ENCODE measurements at places on chromosomes 7 and 10.

DNA sequence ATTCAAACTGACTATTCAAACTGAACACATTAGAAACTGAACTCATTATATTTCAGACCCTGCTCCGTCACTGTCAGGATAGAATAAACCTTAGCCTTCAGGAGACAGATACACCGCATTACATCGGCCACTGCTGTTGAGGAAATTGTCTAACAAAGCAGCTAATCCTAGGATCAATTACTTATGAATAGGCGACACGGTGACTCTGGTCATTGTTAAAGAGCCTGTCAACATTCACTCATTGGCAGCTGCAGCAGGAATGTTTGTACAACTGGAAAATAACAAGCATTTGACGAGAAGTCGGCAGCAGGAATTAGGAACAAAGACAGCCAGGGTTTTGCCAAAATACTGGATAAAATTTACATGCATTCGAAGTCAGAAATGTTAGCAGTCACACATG, 112.0 kb upstream of the MKX start:
- no peak for DNase-seq

DNA sequence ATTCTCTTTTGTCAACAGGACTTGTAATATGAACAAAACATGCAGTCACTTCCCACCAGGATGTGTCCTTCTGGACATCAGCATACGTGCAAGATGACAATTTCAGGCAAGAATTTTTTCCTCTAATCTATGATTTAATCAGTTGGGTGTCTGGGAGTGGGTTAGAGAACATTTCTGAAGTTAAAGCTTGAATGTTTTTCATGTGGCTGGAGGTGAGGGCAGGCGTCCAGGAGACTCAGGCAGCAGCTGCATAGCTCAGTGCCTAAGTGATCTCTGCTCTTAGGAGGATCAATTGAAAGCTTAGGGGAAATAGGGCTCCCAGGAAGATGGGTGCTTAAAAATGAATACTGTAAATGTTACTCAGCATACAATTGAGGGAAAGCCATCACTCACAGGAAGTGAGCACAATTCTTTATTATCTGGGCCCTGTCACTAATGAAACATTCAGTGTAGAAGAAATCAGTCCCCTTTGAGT, 457.6 kb upstream of the KLF6 start:
- no peak for DNase-seq

DNA sequence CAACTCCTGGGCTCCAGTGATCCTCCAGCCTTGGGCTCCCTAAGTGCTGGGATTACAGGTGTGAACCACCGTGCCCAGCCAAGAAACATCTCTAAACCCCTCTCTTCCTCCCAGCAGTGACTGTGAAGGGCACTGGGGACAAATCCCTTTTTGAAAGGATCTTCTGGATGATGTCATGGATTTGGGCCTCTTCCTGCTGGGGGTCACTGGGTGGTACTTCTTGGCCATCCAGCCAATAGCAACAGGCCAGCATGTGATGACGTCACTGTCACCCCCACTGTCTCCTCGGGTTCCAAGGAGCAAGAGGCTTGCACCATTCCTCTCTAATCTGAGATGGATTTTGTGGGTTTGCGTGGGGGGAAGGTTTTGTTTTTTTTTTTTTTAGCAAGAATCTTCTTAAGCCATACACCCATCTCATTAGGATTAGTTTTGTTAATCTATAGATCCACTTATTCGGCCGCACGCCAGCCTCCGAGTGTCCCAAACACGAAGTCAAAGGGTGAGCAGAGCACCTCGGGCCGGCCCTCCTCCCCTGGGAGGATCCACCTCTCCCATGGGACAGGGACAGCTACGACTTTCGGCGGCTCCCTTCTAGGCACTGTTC, 29.4 kb upstream of the TNRC18 start:
- DNase-seq = no peak

- DNase-seq = no peak
These were observed 144.5 kb downstream of the FRMD4A start for GRCh38 chr10:14186245-14186644.

GRCh38 chr7:16264036-16264819, 157.1 kb downstream of the CRPPA start:
- no peak for DNase-seq

- DNase-seq = no peak
These were observed 214.1 kb downstream of the TFEC start for GRCh38 chr7:115816318-115816974.

DNA sequence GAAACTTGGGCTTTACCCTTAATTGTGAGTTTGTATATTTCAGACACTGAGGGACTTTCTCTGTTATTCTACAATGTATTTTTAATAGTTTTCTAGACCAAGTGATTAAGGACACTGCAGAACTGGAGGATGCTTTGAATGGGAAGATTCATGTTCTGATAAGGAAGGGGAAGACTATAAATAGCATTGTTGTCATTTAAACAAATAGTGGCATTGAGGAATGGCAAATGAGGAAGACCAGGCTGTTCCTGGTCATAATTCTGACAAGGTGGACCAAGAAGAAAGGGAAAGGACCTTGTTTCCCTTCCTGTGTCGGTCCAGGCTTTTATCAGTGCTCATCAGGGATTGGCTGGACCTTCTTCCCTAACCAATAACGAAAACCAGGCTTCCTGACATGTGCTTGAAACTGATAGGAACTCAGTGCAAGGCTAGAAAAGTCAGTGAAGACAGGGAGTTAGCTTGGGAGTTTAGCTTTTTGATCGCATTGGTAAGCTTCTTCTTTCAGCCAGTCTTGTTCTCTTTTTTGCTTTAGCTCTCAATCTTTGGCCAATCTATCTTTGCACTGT, 116.2 kb downstream of the ITGA8 start:
- no peak for DNase-seq

DNA sequence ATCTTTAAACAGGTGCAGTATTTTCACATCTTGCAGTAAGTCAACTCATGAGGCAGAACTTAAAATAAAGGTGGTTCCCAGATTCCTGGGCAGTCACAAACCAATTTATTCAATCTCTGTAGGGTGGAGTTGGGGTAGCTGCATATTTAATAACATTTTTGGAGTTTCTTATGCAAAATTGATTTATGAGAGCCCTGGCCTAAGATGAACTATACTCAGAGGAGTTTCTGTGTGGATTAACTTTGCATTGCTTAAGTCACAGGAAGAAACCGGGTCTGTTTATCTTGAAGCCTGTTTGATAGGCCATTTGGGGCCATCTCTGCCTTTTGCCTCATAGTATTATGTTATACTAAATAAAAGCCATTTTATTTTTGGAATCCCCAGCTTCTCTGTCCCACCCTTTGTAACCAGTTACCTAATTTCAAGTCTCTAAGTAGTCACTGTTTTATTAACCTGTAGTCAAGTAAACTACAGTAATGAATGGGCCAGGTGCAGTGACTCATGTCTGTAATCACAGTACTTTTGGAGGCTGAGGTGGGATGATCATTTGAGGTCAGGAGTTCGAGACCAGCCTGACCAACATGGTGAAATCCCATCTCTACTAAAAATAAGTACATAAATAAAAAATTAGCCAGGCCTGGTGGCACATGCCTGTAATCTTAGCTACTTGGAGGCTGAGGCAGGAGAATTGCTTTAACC, 104.4 kb upstream of the FAM3C start:
- DNase-seq = no peak

DNA sequence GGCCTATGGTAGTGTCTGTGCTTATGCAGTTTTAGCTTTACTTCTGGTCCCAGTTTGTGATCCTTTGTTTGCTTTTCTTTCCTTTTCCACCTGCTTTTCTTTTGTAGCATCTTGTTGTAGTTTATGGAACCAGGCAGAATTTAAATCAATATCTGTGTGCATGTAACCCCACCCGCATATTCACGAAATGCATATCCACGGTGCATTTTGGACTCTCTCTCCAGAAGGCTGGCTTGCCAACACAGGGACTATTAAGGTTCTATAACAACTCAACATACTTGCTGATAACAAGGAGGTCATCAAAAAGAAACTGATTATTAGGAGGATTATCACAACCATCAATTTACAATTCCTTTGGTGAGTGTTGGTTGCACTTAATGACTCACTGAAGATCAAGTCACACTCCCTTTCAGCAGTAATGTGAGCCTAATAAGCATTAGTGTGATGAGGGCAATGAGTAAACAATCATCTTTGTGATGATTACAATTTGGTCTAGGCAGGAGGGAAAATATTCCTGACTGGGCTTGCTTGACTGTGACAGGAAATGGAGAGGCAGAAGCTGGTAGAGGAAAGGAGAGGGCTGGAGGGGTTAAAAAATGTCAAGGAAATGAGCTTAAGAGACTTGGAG, 378.6 kb downstream of the REEP3 start:
- DNase-seq = no peak

DNA sequence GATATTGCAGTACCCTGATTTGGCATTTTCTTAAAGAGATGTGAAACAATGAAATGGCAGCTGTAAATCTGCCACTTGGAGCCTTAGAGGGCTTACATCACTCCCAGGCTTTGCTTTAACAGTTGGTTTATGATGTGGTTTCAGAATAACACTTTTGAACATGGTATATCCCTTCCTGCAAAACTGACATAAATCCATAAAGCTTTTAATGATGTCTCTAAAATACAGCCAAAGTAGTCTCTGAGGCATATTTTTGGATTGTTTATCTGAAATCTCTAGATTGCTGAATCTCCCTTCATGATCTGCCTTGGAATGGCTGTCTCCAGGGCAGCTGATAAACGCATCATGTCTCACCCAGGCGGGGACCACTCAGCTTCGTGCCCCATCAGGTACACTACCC, 377.8 kb upstream of the C7orf33 start:
- no peak for DNase-seq

GRCh38 chr10:69480068-69480412, 28.8 kb downstream of the TSPAN15 start:
- DNase-seq = no peak

GRCh38 chr10:33391611-33392465, 57.4 kb upstream of the NRP1 start:
- DNase-seq = no peak

GRCh38 chr10:71752391-71753090, 20.8 kb downstream of the VSIR start:
- DNase-seq = peak; percentile 43

DNA sequence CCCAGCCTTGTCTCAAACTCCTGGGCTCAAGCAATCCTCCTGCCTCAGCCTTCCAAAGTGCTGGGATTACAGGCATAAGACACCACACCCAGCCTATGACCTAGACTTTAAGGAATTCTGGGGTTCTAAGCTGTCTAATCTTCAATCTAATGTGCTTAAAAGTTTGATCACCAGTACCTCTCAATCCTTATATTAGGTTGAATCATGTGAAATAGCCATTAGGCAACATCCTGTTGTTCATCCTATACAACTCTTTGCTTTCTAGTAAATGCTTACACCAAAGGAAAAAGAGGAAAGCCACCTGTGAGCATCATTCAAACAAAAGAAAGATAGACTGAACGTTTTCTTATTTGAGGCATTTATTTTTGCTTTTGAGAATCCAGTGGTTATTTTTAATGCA, 56.0 kb downstream of the ATOH7 start:
- no peak for DNase-seq

GRCh38 chr7:99644431-99644830, 27.7 kb downstream of the ZSCAN25 start:
- no peak for DNase-seq

- DNase-seq = no peak
These were observed 82.3 kb downstream of the PRKAG2 start for GRCh38 chr7:151794508-151795167.

DNA sequence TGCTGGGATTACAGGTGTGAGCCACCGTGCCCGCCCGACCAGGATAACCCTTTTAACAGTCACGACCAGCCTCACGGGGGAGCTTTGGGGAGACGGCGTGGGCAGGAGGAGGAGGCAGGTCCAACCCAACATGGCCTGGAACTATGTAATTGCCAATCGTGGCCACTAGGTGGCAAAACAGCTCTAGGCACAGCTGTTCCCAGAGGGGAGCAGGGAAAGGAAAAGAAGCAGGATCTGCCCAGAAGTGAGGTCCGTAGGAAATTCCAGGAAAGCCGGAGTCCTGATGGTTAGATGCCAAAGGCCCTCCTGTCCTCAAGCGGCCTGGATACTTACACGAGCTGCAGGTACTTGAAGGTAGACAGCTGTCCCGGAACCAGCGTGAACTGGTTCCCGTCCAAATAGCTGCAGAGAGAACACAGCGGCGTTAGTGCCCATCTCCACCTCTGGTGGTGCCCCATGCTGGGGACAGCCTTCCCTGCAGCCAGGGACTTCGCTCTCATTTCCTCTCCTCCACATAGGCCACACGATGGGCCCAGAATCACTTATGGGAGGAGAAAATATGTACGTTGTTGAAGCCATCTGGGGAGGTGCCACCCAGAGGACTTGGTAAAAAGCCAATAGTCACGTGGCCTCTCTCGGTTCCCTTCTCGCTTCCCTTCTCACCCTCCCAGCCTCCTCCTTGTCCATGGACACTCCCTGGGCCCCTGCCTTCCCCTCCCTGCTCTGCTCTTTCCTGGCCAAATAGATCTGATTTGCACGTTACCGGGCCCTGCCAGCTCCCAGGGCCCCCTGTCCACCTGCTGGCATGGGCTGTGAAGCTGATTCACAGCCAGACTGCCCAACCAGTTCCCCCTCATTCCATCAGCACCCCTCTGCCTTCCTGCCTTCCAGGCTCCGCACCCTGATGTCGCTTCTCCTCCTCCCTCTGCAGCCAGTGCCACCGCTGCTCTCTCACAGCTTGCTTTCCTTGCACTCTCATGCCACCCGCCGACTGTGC, 148.1 kb downstream of the SLIT1 start:
- DNase-seq = peak; percentile 53

- DNase-seq = no peak
These were observed 35.1 kb downstream of the GCC1 start for GRCh38 chr7:127550247-127550646.

GRCh38 chr10:127278001-127278400, 81.6 kb upstream of the INSYN2A start:
- DNase-seq = no peak

- DNase-seq = no peak
These were observed 50.6 kb downstream of the PRPF18 start for GRCh38 chr10:13637303-13637856.

DNA sequence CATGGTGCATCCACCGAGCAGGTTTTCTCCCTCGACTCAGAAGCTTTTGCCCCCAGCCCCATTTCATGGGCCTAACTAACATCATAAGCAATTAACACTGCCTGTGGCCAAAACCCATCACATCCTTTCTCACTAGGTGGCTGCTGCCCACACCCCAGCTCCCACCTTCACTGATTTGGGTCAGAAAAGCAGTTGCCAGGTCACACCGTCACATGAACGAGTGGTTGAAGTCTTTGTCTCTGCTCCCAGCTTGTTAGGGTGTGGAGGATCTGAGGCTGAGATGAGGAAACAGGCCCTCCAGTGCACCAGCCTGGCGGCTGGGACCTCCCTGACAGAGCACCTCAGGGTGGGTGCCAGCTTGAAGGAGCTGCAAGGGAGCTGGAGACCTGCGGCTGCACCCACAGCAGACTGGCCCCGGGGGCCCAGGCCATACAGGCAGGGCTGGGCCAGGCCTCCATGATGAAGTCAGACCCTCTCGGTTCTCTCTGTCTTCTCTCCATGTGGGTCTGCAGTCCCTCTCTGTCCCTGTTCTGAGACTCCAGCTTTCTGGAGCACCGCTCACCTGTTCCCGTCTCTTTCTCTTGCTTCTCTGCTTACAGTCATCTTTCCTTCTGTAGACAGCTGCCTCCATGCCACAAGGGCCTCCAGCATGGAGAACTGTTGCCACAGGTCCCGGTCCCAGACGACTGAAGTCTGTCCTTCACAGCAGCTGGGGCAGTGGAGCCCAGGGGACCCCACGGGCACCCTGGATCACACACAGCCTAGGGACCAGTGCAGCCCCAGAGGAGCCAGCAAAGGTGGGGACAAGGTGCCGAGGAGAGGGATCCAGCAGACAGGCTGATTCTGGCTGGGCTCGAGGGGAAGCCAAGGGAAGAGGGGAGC, 13.8 kb upstream of the INPP5A start:
- no peak for DNase-seq

All from CD4-positive, alpha-beta T cell treated with Interleukin-6 at 100 ng/mL for 8 hours (primary cell).